ENCODE measurements at places on chromosomes 7 and 10.

DNA sequence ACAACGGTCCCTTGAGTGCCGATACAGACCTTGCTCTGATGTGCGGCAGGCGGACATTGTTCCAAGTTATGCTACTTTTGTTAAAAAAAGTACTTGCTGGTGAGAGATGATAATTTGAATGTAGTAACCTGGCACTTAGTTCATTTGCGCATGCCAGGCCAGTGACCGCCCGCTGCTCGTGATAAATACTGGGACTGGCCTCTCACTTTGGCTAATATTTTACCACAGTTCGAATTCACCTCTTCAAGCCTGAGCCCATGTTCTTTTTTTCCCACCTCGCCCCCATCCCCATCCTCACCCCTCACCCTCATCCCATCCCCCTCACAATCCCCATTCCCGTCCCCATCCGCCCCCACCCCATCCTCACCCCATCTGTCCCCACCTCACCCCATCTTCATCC lies 126.4 kb downstream of the DNAJB6 start:
- DNase-seq, result no peak

DNA sequence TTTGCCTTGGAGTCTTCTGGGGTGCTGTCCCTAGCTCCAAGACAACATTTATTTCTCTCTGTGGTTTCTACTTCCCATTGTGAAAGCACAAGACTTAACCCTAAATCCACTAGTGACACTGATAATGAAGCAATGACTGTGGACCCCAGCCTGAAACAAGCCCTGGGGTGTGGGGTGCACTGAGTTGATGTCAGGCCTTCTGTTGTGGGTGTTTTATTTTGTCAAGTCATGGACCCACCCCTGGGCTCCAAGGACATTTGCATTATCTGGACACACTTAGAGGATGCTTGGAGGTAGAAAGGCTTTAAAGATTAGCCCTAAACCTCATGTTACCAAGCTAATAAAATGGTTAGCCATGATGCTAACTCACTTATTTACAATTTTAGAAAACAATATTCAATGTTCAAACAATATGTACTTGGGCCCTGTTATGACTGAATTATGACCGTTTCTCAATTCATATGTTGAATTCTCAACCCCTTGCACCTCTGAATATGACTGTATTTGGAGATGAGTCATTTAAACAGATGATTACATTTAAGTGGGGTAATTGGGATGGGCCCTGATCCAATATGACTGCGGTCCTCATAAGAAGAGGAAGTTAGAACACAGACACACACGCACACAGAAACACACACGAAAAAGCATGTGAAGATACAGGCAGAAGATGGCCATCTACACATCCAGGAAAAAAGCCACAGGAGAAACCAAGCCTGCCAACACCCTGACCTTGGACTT lies 137.2 kb upstream of the IGFBP3 start:
- no peak for DNase-seq

- DNase-seq, result no peak
Observed at GRCh38 chr7:30888747-30889146, 22.9 kb upstream of the AQP1 start.

- no peak for DNase-seq
Observed at GRCh38 chr7:135731131-135731530, 3.1 kb upstream of the SLC13A4 start.

DNA sequence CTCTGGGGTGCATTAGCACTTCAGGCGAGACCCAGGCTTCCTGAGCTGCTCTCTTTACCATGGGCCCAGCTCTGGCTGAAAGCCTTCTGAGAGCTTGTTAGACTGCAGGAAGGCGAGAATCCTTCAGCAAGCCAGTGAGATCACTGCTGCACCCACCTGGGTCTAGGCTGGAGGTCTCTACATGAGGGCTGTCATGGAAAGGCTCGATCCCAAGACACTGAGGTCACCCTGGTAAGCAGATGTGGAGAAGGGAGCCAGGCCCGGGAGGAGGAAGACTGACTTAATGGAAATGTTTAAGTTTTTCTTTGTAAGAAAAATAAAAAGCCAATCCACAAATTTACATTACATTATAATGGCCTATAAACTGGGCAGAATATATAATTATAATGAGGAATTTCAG lies 684.5 kb downstream of the TNS3 start:
- no peak for DNase-seq

DNA sequence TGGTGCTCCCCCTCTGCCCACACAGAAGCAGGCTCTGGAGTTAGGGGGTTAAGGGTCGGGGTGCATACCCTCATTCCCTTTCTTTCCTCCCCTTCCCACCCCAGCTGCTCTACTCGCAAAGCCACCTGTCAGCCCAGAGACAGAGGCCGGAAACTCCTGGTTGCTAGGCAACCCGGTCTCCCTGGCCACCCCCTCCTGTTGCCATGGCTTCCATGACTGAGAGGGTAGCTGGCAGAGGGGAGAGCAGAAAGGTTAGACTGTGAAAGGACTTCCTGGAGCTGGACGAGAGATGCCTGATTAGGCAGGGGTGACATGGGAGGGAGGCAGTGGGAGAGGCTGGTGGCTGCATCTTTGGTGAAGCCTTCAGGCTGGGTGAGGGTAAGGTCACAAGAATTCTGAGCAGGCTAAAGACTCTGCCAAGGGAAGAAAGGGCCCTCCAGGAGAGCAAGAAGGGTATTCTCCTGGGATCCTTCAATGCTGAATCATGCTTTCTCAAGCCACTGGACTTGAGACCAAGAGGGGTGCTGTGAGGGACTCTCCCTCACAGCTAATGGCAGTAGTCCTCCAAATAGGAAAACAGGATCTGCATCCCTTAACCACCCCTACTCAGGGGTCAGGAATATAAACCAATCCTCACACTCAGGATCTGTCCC lies 5.4 kb downstream of the PSD start:
- no peak for DNase-seq

DNA sequence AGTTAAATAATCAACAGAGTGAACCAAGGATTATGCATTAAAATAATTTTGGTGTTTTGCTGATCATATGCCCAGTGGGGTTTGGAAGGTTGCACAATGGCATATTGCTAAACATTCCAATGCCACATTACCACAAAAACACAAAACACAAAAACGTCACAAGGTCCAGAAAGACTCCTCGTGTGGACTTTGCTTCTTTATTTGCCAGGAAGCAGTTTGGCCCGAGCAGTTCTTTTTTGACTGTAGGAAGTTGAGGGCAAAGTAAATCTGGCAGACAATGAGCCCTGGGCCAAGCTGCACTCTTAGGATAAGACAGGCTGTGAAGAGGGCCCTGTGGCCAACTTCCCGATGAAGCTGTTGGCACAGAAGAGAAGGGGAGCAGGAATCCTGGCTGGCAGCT lies 39.2 kb upstream of the SLC35B4 start:
- DNase-seq, result no peak

DNA sequence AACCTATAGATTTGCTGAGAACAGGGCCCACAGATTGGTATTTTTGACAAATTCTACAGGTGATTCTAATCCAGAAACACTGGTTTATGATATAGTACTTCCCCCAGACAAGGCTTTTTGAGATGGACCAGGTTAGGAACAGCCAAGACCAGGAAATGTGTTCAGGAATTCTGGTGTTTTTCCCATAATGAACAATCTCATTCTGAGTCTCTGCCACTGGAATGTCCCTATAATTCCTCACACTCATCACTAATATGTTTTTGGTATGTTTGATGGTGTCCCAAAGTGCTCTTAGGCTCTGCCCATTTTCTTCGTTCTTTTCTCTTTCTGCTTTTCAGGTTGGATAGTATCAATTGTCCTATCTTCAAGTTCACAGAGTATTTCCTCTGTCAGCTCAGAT lies 107.2 kb upstream of the IGFBP3 start:
- no peak for DNase-seq

DNA sequence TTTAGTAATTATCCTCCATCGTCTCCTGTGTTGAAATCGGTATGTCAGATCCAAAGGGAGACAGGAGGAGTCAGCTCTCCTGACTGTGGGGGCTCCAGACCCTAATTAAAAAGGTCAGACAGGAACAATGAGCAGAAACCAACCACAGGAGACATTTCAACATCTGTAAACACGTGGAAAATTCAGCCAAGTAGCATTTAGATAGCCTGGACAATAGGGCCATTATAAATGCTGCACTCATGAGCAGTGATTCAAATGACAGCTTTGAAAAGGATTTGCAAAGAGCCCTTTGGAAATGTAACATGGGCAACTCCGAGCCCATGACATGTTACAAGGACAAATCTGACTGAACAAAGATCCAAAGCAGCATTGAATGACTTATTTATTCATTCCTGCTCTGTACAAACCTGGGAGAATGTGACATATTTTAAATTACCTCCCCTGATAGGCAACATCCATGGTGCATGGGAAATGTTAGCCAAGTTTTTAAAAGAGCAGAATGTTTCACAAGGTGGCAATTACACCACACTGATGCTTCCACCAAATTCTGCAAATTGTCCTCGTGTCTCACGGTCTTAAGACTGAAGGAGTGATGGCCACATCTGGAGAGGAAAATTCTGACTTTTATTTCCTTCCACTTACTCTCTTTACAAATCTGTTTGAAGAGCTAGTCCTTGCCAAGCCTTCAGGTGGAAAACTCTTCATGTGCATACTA lies 113.3 kb upstream of the KMT2E start:
- DNase-seq, result no peak

DNA sequence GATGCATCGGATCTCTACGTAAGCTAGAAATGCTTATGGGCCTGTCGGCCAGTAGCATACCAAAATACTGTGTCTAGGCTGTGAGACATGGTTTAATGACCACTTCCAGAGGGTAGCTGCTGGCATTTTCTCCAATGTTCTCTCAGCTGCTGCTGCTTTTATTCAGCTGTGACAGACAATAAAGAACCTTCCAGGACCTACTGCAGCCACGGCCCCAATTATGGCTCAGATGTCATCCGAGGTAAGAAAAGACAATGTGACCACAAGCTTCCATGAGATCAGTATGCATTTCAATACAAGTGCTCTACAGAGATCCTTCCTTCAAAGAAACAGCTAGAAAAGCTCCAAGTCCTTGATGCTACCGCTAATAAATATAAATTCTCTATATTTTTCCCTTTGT lies 256.2 kb downstream of the SDHAF3 start:
- DNase-seq, result no peak

- DNase-seq, result no peak
Observed at GRCh38 chr10:17507538-17507937, 53.1 kb upstream of the ST8SIA6 start.

- DNase-seq, result no peak
Observed at GRCh38 chr10:34938399-34938670, 123.2 kb upstream of the PARD3 start.

Measured in brain pericyte (primary cell).